ENCODE measurements at places on chromosomes 7 and 10.

DNA sequence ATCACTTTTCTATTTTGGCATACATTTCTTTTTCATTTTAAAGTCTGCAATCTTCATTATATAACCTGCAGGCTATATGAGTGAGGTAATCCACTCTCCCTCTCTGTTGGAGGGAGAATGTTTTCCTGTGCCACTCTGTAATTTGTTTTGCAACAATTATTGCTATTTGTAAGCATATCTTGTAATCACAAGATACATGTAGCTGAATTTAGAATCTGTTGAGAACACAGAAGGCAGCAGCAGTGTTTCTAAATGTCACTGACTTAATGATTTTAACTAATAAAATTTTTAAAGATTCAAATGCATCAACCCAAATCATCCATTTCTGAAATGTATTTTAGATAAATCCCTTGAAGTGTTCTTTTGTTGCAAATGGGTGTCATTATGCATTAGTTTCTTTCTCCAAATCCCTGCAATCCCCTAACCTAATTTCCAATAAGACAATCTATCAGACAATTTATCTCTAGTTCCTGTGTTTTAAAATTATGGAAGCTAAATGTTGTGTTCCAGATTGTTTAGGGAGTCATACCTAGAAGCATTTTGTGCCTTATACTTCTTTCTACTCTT, 19.8 kb upstream of the UMAD1 start:
- no peak for DNase-seq

- peak; percentile 82 for DNase-seq
Observed at GRCh38 chr7:36303202-36304098, 86.2 kb upstream of the ANLN start.

DNA sequence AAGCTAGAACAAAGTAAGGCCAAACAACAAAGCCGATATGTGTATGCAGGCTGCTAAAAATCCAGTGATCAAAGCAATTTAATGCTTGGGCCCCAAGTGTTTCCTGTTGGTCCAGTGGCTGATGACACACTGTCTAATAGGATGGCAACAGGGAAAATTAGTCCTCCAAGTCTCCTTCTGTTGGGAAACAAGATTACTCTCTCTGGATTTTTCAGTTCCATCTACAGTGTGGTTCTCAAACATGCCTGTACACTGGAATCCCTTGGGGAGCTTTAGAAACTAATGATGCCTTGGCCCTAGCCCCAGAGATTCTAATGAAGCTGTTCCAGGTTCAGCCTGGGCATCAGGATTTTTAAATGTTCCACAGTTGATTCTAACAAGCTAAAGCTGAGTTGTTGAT, 198.7 kb downstream of the AHR start:
- no peak for DNase-seq

GRCh38 chr10:86387178-86387794, 20.7 kb upstream of the GRID1 start:
- no peak for DNase-seq

DNA sequence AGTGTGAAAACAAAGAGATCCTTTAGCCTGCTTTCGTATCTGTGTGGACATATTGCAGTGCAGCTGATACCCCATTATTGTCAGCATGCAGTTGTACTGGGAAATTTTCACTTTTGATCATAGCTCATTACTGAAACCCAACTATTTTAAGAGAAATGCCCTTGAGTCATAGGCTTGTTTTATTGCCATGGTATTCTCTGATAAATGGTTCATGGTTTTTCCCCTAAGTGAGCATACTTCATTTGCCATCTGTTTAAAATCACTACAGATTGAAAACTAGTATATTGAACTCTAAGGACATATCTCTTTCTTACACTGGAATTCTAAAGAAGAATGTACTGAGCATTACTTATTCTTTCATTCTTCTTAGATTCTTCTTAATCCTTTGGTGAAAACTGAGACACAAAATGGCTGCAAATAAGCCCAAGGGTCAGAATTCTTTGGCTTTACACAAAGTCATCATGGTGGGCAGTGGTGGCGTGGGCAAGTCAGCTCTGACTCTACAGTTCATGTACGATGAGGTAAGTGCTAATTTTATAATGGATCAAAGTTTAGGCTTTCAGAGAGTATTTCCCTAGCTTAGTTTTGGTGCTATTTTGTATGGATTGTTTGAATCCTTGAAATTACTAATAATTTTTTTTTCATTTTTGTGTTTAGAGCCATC, 63.0 kb downstream of the RALA start:
- no peak for DNase-seq

DNA sequence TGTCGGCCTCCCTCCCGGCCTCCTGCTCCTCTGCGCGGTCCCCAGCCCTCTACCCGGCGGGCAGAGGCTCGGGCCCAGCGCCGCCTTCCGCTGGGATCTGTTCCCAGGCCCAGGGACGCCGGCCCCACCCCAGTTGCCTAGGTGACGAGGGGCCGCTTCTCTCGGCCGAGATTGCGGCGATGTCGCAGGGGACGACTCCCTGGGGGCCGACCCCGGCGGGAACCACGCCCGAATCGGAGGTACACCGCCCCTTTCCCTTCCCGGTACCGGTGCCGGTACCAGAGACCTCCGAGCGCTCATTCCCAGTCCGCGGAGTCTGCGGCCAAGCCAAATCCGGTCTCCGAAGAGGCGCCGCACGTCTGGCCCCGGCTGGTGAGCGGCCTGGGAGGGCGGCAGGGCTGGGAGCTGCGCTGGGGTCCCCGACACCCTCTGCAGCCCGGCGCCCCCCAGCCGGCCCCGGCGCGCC, at the start of gene CABCOCO1:
Gene CABCOCO1, plus strand, starts transcription at position 136 of the 466 bp plus-strand sequence. Its CDS starts 44 bp downstream, at position 180.
- DNase-seq = peak; percentile 29

GRCh38 chr7:117047496-117047895, 94.2 kb downstream of the ST7 start:
- DNase-seq = no peak

GRCh38 chr10:117237401-117237991, 3.4 kb upstream of the SLC18A2 start:
- DNase-seq = no peak

DNA sequence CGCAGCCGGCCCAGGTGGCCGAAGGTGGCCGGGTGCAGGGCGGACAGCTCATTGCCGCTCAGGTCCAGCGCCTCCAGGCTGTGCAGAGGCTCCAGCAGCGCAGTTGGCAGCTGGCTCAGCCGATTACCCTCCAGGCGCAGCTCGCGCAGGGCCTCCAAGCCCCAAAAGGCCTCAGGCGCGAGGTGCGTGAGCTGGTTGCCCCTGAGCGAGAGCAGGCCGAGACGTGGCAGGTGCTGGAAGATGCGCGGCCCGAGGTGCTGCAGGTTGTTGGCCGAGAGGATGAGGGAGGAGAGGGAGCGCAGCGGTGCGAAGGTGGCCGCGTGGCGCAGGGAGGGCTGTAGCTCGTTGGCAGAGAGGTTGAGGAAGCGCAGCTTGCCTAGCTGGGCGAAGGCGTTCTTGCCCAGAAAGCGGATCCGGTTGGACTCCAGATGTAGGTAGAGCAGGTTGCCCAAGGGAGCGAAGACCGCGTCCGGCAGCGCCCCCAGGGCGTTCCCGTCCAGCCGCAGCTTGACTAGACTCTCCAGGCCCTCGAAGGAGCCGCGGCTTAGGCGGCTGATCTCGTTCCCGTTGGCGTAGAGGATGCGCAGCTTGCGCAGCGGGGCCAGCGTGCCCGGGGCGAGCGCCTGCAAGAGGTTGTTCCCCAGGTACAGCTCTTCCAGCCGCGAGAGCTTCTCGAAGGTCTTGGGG, 923 bp downstream of the TRIL start:
- no peak for DNase-seq

- peak; percentile 3 for DNase-seq
Observed at GRCh38 chr7:95859429-95859828, 87.1 kb downstream of the DYNC1I1 start.

DNA sequence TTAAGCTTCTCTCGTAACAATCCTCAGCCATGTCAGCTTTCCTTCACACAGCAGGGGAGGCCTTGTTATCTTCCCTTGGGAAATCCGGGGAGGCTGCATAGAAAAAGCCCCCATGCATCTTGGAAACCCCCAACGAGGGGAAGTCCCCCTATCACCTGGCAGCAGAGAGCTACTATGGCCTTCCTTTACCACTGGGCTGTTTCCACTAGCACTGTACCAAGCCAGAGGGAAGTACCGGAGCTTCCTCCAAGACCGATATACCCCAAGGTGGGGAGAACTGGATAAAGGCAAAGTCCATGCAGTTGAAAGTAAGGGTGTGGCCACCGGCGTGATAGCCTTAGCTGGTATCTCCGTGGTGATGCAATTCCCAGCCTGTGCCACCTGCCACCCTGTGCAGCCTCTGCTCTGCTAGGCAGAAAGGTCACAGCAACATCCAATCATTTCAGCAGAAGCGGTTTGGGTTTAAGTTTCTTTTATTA, 4.4 kb upstream of the CLIP2 start:
- DNase-seq = peak; percentile 38

- no peak for DNase-seq
Observed at GRCh38 chr7:101586078-101586905, 42.8 kb downstream of the MYL10 start.

- no peak for DNase-seq
Observed at GRCh38 chr10:128067691-128068397, 58.4 kb downstream of the MKI67 start.

DNA sequence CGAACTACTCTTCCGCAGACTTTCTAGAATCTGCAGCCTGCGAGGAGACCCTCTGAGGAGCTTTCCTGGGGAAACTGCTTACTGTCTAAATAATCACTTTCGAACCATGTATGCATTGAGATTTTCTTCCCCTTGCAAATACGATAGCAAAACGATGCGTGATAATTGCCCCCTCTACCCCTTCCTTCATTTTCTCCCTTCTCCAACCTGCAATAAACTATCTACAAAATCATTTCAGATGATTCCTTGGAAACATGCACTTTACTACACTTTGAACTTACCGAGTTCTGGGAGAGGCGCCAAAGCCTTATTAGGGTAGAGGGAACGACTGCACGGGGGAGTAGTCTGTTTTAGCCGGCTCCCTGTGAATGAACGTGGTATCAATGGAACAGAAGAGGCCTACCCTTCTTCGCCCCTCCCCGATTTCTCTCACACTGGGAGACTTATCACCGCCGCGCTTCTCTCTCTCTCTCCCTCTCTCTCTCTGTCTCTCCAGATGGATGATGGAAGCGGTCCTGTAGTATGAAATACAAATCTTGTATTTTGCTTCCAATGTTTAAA, at the start of gene FGFBP3:
Gene FGFBP3, minus strand, starts transcription at position 370 of the 561 bp plus-strand sequence. CDS start 517 bp downstream, outside the sequence.
- peak; percentile 41 for DNase-seq

DNA sequence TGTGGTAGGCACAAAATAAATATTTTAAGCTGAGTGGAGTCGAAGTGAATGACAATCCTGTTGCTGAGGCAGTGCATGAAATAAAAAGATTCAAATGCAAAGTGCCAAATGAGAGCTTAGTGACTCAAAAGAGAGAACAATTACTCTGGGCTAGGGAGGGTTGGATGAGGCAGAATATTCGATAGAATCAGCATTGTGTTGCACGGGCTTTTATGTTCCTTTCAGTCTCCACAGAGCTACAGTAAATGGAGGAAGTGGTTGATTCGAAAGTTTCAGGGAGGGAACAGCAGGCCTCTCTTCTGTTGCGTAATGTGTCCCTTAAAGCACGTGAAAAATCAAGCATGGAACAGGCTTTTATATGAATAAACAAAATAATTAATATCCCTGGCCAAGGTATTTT, 599.3 kb upstream of the CELF2 start:
- no peak for DNase-seq

DNA sequence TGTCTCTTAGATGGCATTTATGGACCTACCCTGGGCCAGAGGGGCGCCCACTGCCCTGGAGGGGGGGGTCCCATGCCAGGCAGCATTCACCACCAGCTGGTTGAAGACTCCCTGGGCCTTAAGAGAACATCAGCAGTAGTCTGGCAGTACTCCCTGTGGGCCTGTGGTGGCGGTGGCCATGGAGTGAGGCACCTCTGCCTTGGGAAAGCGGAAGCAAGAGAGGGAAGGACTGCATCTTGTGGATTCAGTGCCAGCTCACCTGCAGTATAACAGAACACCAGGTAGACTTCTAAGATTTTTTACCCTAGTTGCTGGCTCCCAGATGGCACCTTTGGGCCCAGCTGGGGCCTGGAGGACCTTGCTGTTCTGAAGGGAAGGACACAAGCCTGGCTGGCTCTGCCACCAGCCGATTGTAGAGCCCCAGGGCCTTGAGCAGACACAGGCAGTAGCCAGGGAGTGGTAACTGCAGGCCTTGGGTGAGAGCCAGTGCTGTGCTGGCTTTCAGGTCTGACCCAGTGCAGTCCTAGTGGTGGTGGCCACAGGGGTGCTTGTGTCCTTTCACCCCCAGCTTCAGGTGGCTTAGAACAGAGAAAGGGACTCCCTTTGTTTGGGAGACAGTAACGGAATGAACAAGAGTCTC, 15.8 kb downstream of the PLAC9 start:
- no peak for DNase-seq

DNA sequence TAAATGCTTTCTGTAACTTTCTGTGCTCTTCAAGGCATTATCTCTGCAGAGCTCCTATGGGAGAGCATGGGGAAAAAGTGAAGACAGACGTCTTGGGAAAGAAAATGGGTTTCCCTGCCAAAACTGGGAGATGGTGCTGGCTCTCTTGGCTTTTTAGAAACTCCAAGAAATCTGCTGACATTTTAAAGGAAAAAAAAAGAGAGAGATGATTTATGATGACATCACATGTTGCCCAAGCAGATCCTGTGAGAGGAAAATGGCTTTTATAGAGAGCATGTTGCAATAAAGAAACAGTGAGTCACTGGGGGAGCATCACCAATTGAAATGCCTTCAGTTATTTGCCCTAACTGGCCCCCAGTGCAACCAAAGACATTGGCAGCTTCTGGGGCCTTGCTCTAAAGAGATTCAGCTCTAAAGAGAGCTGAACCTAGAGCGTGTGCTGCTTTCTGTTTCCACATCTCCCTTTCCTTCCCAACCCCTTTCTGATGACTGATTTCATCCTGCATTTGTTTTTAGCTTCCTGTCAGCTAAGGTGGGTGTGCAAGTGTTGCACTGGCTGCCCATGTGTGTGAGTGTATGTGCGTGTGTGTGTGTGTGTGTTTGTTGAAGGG, 37.7 kb downstream of the LRMDA start:
- DNase-seq = no peak

GRCh38 chr7:44313016-44313415, 12.4 kb downstream of the CAMK2B start:
- DNase-seq = no peak

All from SHP77 (cell line).